ENCODE measurements at places on chromosomes 2 and 18.
A peak's percentile ranks its signal among the peaks of the same experiment; 100 is the strongest.

DNA sequence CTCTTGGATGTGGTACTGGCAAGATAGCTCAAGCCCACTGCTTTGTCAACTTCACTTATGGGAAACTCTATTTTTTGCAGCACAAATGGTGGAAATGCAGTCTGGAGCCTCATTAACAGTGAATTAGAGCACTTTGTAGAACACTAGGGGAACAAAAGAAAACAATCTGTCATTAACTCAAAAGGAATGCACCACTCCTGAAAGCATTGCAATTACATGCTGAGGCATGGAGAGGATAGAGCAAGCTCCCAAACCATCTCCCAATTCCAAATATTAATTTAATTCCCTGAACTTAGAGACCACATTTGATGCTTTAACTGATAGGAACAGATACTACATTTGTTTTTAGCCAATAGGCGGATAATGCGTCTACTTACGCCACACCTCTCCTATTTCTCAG lies 32.8 kb upstream of the TANC1 start:
- peak; percentile 17 for DNase-seq

DNA sequence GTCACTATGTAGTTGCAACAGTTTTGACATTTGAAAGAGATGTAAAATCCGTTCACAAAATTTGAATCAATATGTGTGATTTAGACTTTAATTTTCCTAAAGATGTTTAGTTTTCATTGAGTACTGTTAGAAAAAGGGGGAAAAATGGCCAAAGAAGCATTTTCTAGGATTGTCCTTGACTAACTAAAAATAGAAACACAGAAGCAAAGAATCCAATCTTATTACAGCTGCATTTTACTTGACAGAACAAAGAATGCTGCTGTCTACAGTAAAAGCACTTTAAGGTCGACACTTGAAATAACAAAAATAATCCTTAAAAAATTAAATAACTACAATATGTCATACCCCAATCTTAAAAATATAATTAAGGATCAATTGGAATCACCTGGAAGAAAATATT lies 48.9 kb downstream of the FRZB start:
- DNase-seq: no peak

- no peak for DNase-seq
Measured at GRCh38 chr2:135182190-135182589, 130.1 kb downstream of the RAB3GAP1 start.

- no peak for DNase-seq
Measured at GRCh38 chr18:75256376-75256775, 45.8 kb downstream of the TSHZ1 start.

DNA sequence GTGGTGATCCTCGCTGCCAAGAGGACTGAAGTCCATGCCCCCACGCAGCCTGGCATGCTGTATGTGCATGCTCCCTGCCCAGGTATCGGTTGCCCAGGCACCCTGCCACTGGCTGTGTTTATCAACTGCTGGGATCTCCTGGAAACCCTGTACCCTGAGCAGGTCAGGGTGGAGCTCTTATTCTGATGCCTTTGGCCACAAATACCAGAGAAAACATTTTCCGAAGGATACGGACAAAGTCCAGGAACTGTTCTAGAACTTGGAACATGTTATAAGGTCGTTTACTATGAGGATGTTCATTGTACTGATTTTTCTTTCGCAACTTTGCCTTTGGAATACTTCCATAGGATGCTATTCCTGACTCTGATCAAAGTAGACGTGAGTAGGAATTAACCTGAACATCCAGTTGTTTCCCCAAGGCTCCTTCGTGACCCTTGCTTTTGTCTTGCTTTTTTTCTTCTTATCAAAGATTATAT lies 55.2 kb downstream of the TMEM17 start:
- DNase-seq: no peak

Data from NCI-H1105 treated with DMSO at 0.1 percent for 48 hours (cell line).